Chondrocyte (in vitro differentiated cells): ENCODE measurements at places on chromosomes 13 and 19. TPM values are rescaled to one million over a fixed set of nuclear protein-coding genes. Genes with fewer than 3 reads are reported as not detected.

- H3K4me3 ChIP-seq: peak overlapping the region; percentile 88
- peak overlapping the region; percentile 96 for H3K27ac ChIP-seq
- H3K4me1 ChIP-seq: peaks cover 24% of the 10 kb centered on the region
- no peak for DNase-seq
- H3K36me3 ChIP-seq: peaks cover 1% of the 10 kb centered on the region
These were observed 432 bp downstream of the ZNF611 start for GRCh38 chr19:52734331-52734892.

- H3K27me3 ChIP-seq: no peaks in the 10 kb centered on the region
- no peaks in the 10 kb centered on the region for H3K36me3 ChIP-seq
- H3K27ac ChIP-seq: no peak overlapping the region
- DNase-seq: no peak
- no peaks in the 10 kb centered on the region for H3K4me1 ChIP-seq
These were observed 15.6 kb upstream of the PROZ start for GRCh38 chr13:113142876-113143275.

DNA sequence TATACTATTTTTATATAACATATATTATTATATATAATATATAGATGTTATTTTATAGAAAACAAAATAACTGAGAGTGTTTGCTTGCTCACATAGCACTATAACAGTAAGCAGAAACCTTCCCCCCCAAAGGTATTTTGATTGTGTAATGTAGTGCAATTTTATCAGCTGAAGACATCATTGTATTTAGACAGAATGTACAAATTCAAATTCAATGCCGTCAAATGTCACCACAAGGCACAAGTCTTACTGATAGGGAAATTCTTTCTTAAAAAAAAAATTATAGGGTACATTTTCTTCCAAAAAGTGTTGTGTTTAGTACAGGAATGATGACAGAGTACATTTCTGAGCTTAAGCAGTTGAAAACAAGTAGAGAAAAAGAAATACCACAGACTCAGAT, 1147.1 kb upstream of the SPRY2 start:
- no peaks in the 10 kb centered on the region for H3K36me3 ChIP-seq
- DNase-seq: no peak
- H3K27me3 ChIP-seq: peaks cover 3% of the 10 kb centered on the region
- H3K4me3 ChIP-seq: no peak overlapping the region

DNA sequence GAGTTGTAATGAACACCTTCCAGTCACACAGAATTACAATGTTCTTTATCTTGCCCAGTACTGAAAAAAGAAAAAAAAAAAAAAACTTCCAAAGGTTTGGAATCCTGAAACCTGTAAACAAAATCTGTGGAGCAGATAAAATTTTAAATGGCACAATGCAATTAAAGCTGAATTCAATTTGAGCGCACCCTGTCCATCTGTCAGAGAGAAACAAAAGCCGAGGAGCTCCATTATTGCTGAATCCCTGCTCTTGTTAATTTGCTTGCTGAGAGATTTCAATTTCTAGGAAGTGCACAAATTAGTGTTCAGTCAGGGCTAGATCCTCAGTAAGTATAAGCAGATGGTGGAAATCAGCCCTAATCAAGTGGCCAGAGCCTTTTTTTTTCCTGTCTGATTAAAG, 65.2 kb downstream of the DACH1 start:
- DNase-seq: no peak
- no peaks in the 10 kb centered on the region for H3K4me1 ChIP-seq
- no peak overlapping the region for H3K27ac ChIP-seq

GRCh38 chr19:28217022-28217421, 995.9 kb downstream of the UQCRFS1 start:
- no peak for DNase-seq
- H3K4me1 ChIP-seq: no peaks in the 10 kb centered on the region
- peaks cover 1% of the 10 kb centered on the region for H3K27me3 ChIP-seq

DNA sequence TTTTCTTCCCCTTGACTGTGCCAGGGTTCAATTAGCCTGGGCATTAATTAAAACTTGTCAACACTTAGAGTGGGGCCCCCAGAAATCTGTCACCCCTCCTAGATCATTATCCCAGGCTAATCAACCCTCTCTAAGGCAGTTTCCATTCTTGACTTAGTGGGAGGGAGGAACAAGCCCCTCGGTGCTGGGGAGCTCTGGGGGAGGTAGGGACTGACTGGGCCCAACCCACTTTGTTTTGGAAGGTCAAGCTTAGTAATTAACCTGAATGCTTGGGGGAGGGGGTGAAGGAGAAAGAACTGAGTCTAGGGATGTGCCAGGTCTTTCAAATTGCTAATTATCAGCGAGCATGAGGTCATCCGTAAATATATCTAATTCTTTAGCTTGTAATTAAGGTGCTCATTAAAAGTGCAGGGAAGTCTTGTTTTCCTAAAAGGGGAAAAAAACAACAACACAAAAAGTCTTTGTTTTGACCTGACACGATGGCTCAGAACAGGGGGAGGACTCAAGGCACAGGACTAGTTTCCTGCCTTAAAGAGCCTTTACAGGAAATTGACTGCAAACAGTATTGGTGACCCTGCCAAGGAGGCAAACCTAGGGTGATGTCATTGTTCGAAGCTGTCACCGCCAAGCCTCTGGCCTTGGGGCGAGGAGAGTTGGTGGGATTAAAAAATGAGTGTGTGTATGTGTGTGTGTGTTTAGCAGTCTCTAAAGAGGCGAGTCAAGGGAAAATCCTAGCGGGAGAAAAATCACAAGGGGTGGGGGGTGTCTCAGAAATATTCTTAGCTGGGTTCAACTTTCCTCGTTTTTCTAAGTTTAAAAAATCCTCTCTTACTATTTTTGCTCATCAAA, 19.4 kb downstream of the ACTN4 start:
- H3K27ac ChIP-seq: peak overlapping the region; percentile 100
- DNase-seq: no peak
- no peaks in the 10 kb centered on the region for H3K27me3 ChIP-seq

GRCh38 chr13:69300131-69300530, 807.5 kb upstream of the ATXN8OS start:
- H3K27ac ChIP-seq: no peak overlapping the region
- H3K27me3 ChIP-seq: no peaks in the 10 kb centered on the region
- no peak for DNase-seq

Gene HCST
- 0.50 to 1.0 TPM in 2 of 3 replicates, not detected in the other for total RNA-seq

DNA sequence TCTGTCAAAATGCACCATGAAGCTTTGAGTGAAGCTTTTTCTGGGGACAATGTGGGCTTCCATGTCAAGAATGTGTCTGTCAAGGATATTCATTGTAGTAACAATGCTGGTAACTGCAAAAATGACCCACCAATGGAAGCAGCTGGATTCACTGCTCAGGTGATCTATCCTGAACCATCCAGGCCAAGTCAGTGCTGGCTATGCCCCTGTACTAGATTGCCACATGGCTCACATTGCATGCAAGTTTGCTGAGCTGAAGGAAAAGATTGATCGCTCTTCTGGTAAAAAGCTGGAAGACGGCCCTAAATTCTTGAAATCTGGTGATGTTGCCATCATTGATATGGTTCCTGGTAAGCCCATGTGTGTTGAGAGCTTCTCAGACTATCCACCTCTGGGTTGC, 12.7 kb downstream of the GPR42 start:
- H3K27ac ChIP-seq: no peak overlapping the region
- H3K4me1 ChIP-seq: no peaks in the 10 kb centered on the region
- H3K27me3 ChIP-seq: peaks cover 14% of the 10 kb centered on the region

GRCh38 chr19:2796659-2797266, 11.5 kb downstream of the THOP1 start:
- no peak overlapping the region for H3K4me3 ChIP-seq
- peaks cover 17% of the 10 kb centered on the region for H3K36me3 ChIP-seq
- DNase-seq: no peak
- no peaks in the 10 kb centered on the region for H3K4me1 ChIP-seq

GRCh38 chr19:1671716-1672037, 19.3 kb upstream of the TCF3 start:
- peaks cover 49% of the 10 kb centered on the region for H3K27me3 ChIP-seq
- no peak overlapping the region for H3K4me3 ChIP-seq
- H3K27ac ChIP-seq: no peak overlapping the region
- H3K4me1 ChIP-seq: peaks cover 9% of the 10 kb centered on the region

Gene SIGLEC5
- not detected in 3 replicates for total RNA-seq

DNA sequence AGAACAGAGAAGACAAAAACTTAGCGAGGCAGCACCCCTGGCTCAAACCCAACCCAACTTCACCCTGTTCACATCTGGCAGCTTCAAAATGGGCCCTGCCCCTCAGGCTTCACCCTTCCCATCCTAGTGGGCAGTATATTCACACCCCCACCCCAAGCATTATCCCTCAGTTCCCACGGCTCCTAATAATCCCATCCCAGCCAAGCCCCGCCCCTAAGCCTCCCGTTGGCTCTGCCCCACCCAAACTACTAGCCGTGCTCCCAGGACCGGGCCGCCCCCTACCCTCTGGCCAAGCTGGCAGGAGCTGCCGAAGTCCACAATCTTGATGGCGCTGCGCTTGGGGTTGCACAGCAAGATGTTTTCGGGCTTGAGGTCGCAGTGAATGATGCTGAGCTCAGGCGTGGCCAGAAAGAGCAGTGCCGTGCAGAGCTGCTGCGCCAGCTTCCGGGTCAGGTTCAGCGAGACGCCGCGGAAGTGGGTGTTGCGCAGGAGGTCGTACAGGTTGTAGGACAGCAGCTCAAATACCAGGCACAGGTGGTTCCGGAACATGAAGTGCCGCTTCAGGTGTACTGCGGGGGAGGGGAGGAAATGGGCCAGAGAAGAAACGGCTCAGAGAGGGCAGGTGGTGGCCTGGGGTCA, 5.8 kb downstream of the DYRK1B start:
- peak; percentile 86 for DNase-seq
- peaks cover 17% of the 10 kb centered on the region for H3K36me3 ChIP-seq
- H3K4me1 ChIP-seq: peaks cover 14% of the 10 kb centered on the region

- H3K36me3 ChIP-seq: peaks cover 15% of the 10 kb centered on the region
- H3K4me1 ChIP-seq: peaks cover 5% of the 10 kb centered on the region
- no peaks in the 10 kb centered on the region for H3K27me3 ChIP-seq
- no peak overlapping the region for H3K4me3 ChIP-seq
These were observed 36.4 kb downstream of the MAU2 start for GRCh38 chr19:19356901-19357566.

DNA sequence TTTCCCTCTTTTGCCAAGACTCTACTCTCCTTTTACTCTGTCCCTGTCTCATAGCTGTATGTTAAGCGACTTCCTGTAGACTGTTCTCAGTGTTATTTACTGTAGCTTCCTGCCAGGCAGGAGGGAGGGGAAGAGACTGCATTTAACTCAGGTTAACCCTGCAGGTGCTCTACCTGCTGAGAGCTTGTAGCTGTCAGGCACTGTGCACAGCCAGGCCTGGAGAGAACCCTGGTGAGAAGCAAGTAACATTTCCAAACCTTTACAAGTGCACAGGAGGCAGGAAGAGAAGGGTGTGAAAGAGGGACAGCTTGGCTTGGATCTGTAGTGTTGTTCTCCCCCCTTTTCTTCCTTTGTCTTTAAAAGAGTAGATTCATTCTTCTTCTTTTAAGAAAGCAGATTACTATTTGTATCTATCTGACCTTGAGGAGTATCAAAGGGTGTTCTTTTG, 167.1 kb downstream of the LMO7 start:
- no peak overlapping the region for H3K4me3 ChIP-seq
- H3K27ac ChIP-seq: peak overlapping the region; percentile 93
- peaks cover 33% of the 10 kb centered on the region for H3K36me3 ChIP-seq
- H3K4me1 ChIP-seq: peaks cover 61% of the 10 kb centered on the region

Gene STARD13
- 37.6 to 57.8 TPM (median 41.0 TPM) in 3 replicates for total RNA-seq

Gene ZNF816
- total RNA-seq: 8.2 to 9.3 TPM (median 8.7 TPM) in 3 replicates

GRCh38 chr19:3792114-3792513, 5.9 kb upstream of the MATK start:
- no peak for DNase-seq
- H3K4me1 ChIP-seq: no peaks in the 10 kb centered on the region
- peaks cover 11% of the 10 kb centered on the region for H3K36me3 ChIP-seq
- H3K4me3 ChIP-seq: no peak overlapping the region
- H3K27me3 ChIP-seq: peaks cover 27% of the 10 kb centered on the region
- H3K27ac ChIP-seq: no peak overlapping the region

GRCh38 chr13:87274209-87274819, 396.9 kb upstream of the SLITRK5 start:
- no peak overlapping the region for H3K27ac ChIP-seq
- no peak overlapping the region for H3K4me3 ChIP-seq
- no peak for DNase-seq
- H3K27me3 ChIP-seq: peaks cover 3% of the 10 kb centered on the region

DNA sequence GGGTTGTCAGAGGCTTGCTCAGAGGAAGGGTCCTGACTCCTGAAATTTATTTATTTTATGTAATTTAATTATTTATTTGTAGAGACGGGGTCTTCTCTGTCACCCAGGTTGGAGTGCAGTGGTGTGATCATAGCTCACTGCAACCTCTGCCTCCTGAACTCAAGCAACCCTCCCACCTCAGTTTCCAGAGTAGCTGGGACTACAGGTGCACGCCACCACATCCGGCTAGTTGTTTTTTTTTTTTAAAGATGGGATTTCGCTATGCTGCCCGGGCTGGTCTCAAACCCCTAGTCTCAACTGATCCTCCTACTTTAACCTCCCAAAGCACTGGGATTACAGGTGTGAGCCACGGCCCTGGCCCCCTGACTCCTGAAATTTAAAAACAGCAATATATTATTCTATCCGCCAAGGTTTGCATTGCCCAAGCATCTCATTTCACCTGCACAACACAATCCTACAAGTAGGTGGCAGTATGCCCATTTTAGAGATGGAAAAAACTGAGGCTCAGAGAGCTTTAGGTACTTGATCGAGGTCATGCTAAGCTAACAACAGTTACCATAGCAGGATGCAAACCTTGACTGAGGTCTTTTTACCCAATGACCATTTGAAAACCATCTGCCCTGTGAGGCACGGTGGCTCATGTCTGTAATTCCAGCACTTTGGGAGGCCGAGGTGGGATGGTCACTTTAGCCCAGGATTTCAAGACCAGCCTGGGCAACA, 18.1 kb downstream of the ARHGEF18 start:
- no peak for DNase-seq
- peaks cover 2% of the 10 kb centered on the region for H3K36me3 ChIP-seq
- no peak overlapping the region for H3K27ac ChIP-seq
- H3K4me1 ChIP-seq: peaks cover 4% of the 10 kb centered on the region

Gene MAP2K2
- total RNA-seq: 131 to 168 TPM (median 158 TPM) in 3 replicates

Gene DIAPH3
- total RNA-seq: 20.7 to 24.1 TPM (median 23.7 TPM) in 3 replicates

- H3K27me3 ChIP-seq: no peaks in the 10 kb centered on the region
- DNase-seq: no peak
- H3K27ac ChIP-seq: peak overlapping the region; percentile 6
- H3K4me1 ChIP-seq: peaks cover 44% of the 10 kb centered on the region
- no peaks in the 10 kb centered on the region for H3K36me3 ChIP-seq
These were observed 112.0 kb upstream of the OXGR1 start for GRCh38 chr13:97106323-97106722.

- H3K36me3 ChIP-seq: peaks cover 7% of the 10 kb centered on the region
- no peak overlapping the region for H3K27ac ChIP-seq
- H3K4me3 ChIP-seq: no peak overlapping the region
- H3K27me3 ChIP-seq: no peaks in the 10 kb centered on the region
- no peaks in the 10 kb centered on the region for H3K4me1 ChIP-seq
These were observed 13.2 kb upstream of the KPTN start for GRCh38 chr19:47497050-47497766.

Gene SHISA7
- not detected in 3 replicates for total RNA-seq
